ENCODE measurements at places on chromosomes 3 and 15.

DNA sequence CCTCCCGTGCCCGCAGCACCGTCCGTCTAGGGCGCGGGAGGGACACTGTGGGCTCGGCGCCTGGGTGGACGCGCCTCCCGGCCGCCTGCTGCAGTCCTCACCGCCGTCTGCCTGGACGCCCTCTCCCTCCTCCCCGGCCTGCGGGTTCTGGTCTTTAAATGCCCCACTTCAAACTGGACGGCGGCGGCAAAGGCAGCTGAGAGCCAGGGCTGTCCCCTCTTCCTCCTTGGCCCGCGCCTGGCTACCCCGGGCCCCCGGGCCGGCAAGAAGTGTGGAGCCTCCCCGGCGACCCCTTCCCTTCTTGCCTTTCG is 426 bp downstream of the CBLB start:
- DNase-seq = peak; percentile 60

DNA sequence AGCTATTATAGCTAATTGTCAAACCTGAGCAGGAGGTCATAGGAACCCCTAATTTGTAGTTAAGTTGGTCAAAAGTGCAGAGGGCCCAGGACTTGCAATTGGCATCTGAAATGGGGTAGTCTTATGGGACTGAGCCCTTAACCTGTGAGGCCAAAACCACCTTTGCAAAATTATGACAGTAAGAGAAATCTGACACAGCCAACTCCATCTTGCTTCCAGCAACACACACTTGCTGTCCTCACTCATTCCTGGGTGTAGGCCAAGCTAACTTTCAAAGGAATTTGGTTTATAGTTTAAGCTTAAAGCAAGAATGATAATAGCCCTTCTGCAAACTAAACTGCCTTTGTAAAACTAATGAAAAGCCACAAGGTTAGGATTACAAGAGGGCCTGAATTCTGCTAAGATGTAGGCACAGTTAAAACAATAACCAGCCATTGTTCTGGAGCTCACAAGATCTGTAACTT is 57.6 kb upstream of the FRMD4B start:
- no peak for DNase-seq

DNA sequence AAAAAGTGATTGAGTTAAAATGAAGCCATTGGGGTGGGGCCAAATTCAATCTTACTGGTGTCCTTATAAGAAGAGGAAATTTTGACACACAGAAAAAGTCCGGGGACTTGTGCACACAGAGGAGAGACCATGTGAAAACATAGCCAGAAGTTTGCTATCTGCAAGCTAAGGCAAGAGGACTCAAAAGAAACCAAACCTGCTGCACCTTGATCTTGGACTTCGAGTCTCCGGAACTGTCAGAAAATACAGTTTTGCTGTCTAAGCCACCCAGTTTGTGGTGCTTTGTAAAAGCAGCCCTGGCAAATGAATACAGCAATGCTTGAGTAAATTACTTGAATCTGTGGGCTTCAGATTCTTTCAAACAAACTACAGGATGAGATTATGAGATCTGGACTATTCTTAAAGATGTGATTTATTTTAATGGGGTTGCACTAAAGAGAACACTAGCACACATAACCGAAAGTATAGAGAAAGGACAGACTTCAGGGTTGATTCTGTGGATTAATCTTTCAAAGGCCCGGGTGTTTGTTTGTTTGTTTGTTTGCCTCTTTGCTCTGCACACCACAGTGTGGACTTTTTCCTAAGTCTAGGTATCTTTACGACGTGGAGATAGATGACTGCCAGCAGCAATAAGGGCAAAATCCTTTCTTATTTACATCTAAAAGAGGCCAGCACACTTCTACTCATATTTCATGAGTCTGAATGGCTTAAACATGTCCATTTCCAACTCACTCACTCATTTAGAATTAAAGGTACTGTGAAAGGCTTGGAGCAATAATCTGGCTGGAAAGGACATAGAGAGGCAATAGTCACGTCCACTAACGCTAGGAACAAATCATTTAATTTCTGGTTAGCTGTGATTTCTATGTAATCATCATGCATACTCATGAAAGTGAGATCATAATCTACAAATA is 53.9 kb upstream of the SSR3 start:
- DNase-seq = no peak

- DNase-seq = no peak
Measured at GRCh38 chr15:40249477-40250303, 10.8 kb downstream of the PAK6 start.

DNA sequence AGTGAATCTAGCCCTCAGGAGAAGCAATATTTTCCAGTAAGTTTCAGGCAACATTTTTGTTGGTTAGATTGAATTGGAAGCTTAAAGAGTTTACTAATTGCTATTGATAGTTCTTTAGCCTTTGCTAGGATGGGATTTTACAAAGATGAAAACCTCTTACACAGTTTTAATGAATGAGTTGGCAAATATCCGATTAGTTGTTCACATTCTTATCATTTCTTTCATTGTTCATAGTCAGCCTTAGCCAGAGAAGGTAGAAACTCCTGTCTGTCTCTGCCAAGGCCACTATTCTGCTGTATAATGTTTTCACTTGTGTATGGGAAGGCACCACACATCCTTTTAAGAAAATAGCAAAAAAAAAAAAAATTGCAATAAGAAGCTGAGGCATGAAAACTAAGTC is 222.0 kb upstream of the MANF start:
- DNase-seq = no peak

GRCh38 chr15:49688135-49688790 is 67.4 kb downstream of the DTWD1 start:
- no peak for DNase-seq
